Prostate gland (tissue), 2 donors: ENCODE measurements at places on chromosomes 7 and 10. TPM values are rescaled to one million over a fixed set of nuclear protein-coding genes. Genes with fewer than 3 reads are reported as not detected.

DNA sequence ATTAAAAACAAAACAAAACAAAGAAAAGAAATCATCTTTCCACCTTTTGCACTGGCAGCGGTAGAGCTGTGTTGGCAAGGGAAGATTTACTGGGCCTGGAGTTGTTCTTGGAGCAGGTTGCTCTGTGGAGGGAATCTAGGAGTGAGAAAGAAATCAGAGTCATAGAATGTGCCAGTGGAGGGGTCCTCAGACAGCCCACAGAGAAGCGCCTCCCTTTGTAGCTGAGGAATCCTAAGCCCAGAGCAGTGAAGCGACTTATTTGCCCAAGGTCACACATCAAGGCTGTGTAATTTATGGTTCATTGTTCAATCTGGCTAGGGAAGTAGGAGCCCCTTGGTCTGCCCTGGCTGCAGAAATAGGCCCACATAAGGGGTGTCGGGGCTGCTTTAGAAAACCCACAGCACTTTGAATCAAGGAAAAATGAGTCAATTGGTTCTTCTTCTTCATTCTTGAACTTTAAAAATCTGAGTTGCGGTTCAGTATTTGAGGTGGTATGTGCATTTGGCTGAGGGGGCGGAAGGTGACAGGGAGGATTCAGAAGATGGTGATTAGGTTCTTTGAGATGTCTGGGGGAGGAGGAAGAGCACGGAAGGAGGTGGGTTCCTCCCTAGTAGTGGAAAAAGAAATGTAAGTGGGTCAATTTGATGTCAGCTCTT lies 253.7 kb downstream of the PTEN start:
- H3K27me3 ChIP-seq = peaks cover 3% of the 10 kb centered on the region
- no peak for DNase-seq
- H3K36me3 ChIP-seq = no peaks in the 10 kb centered on the region
- no peaks in the 10 kb centered on the region for H3K4me1 ChIP-seq
- H3K4me3 ChIP-seq = no peak overlapping the region
- no peak overlapping the region for H3K27ac ChIP-seq

CCDC3 gene
- total RNA-seq = 17.6 TPM

PBLD gene
- total RNA-seq = 8.6 TPM

- H3K27me3 ChIP-seq = peaks cover 8% of the 10 kb centered on the region
- H3K4me1 ChIP-seq = peaks cover 8% of the 10 kb centered on the region
- no peaks in the 10 kb centered on the region for H3K36me3 ChIP-seq
- DNase-seq = no peak
These were observed 26.2 kb downstream of the ABLIM1 start for GRCh38 chr10:114631666-114632417.

DNA sequence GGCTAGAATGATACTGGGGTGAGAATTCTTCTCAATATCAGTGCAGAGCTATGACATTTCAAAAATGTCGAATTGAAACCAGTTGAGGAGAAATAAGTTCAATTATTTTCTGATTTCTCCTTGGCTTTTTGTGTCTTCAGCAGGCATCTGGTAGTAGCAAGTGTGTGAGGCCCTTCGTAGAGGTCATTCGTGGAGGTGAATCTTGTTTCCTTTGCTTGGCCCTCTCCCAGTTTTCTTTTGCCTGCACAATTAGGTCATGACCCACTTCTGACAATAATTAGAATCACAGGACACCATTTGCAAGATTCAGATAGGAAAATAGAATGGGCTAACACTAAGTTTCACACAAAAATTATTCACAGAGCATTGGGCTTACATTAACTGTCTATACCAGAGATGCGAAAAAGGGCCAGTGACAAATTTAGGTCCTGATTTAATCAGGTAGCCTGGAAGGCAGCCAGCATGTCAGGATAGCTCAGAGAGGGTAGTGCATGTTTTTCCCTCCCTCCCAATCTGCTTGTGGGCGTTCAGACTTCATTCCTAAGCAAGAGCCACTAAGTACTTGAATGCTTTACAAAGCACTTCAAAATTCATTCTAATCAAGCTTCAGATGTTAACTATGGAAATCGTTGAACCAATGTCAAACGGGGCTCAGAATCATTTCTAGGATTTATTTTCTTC lies 24.0 kb upstream of the A1CF start:
- H3K36me3 ChIP-seq = no peaks in the 10 kb centered on the region
- no peaks in the 10 kb centered on the region for H3K4me1 ChIP-seq
- no peak overlapping the region for H3K27ac ChIP-seq
- H3K4me3 ChIP-seq = no peak overlapping the region
- no peaks in the 10 kb centered on the region for H3K27me3 ChIP-seq

GRCh38 chr10:74419958-74420375 lies 268.9 kb downstream of the ADK start:
- H3K27ac ChIP-seq = no peak overlapping the region
- DNase-seq = no peak
- H3K36me3 ChIP-seq = no peaks in the 10 kb centered on the region
- no peaks in the 10 kb centered on the region for H3K4me1 ChIP-seq

DNA sequence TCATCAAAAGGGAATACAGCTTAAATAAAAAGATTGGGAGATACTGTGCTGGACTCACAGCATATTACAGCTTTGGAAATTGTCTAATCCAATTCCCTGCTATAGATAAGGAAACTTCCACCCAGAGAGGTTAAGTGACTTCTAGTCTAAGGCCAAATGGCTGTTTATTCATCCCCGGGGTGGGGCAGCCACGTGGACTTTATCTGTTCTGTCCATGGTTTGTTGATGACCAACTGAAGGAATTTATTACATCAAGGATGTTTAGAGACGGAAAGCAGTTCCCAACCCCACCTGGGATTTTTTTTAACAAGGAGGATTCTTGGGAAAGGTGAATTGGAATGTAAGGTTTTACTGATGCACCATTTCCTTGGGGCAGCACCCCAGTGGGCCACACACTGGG lies 88.6 kb downstream of the ATXN7L1 start:
- no peaks in the 10 kb centered on the region for H3K36me3 ChIP-seq
- no peaks in the 10 kb centered on the region for H3K27me3 ChIP-seq
- no peak overlapping the region for H3K4me3 ChIP-seq
- no peak overlapping the region for H3K27ac ChIP-seq

DNA sequence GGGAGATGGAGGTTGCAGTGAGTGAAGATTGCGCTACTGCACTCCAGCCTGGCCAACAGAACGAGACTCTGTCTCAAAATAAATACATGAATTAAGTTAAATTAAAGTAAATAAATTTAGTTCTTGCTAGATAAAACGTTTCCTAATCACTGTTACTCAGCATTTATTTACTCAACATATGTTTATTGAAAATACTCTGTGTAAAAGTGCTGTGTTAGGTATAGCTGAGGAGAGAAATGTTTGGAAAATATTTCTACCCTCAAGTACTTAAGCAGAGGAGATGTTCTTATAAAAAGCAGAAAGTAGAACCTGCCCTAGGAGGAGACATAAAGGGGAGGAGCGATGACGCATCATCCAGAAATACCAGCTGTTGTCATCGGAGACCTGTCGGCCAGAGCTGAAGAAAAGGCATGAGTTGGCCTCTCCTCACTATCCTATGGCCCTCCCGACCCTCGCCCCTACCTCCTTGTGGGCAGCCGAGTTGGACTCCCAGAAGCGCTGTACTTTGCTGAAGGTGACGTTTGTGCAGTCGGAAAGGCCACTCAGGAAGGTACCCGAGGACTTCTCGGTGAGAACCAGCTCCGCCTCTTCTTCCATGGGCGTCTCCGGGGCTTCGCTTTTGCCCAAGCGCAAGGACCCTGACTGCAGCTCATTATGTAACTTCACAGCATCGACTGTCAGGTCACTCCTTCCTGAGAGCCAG lies 1.1 kb downstream of the RRP12 start:
- H3K27ac ChIP-seq = peak overlapping the region; percentile 57
- no peaks in the 10 kb centered on the region for H3K36me3 ChIP-seq
- DNase-seq = peak; percentile 14
- H3K27me3 ChIP-seq = no peaks in the 10 kb centered on the region
